ENCODE measurements at places on chromosomes 3 and 15. TPM values are rescaled to one million over a fixed set of nuclear protein-coding genes. Genes with fewer than 3 reads are reported as not detected.

Gene PLA2G4D
- 0.09 TPM for total RNA-seq

Gene GPR62
- total RNA-seq: not detected

- no peaks in the 10 kb centered on the region for H3K4me1 ChIP-seq
- H3K27ac ChIP-seq: no peak overlapping the region
- H3K36me3 ChIP-seq: no peaks in the 10 kb centered on the region
- DNase-seq: no peak
- no peaks in the 10 kb centered on the region for H3K27me3 ChIP-seq
These were observed 124.2 kb downstream of the TFG start for GRCh38 chr3:100833483-100833882.

DNA sequence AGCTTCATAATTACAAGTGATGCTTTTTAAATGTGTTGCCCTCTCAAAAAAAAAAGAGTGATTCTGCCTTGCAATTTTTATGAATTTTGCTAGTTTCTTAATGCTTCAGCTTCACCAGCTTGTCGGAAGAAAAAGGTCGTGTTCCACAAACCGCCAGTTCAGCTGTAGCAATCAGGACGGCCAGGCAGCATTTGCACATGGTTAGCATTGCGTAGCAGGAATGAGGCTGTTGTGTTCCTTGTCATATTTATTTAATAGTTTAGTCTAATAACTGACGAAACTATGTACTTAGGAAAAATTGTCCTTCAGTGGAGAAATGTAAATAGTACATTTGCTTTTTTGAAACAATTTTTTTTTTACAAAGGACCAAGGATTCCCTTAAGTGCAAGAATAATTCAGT, 64.9 kb upstream of the SELENOK start:
- no peaks in the 10 kb centered on the region for H3K4me1 ChIP-seq
- no peak overlapping the region for H3K4me3 ChIP-seq
- H3K27ac ChIP-seq: no peak overlapping the region
- no peaks in the 10 kb centered on the region for H3K36me3 ChIP-seq
- DNase-seq: no peak

GRCh38 chr15:75347222-75348033, 589 bp downstream of the NEIL1 start:
- H3K27me3 ChIP-seq: no peaks in the 10 kb centered on the region
- peak overlapping the region; percentile 53 for H3K27ac ChIP-seq
- peaks cover 7% of the 10 kb centered on the region for H3K4me1 ChIP-seq
- no peaks in the 10 kb centered on the region for H3K36me3 ChIP-seq
- DNase-seq: peak; percentile 73

- H3K27me3 ChIP-seq: peaks cover 10% of the 10 kb centered on the region
- no peak overlapping the region for H3K27ac ChIP-seq
- no peak for DNase-seq
- no peaks in the 10 kb centered on the region for H3K4me1 ChIP-seq
- no peak overlapping the region for H3K4me3 ChIP-seq
These were observed 48.9 kb upstream of the POLG start for GRCh38 chr15:89383365-89384175.

DNA sequence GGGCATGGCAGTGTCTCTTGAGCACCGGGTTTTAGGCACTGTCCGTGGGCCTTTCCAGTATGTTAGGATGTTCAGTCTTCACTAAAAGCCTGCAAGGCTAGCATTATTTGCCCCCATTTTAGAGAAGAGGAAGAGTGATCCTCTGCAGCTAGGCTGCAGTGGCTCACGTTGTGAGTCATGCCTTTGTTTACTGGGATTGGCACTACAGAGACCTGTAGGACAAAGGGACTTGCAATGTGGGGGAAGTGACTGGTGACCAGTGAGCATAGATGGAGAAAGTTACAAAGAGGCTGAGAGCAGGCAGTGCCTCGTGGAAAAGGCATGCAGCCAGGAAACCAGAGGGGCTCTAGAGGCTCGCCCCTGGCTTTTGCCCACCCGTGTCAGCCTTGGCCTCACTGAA, 26.8 kb upstream of the CPNE9 start:
- H3K4me1 ChIP-seq: no peaks in the 10 kb centered on the region
- DNase-seq: no peak
- H3K4me3 ChIP-seq: no peak overlapping the region
- peaks cover 76% of the 10 kb centered on the region for H3K36me3 ChIP-seq

DNA sequence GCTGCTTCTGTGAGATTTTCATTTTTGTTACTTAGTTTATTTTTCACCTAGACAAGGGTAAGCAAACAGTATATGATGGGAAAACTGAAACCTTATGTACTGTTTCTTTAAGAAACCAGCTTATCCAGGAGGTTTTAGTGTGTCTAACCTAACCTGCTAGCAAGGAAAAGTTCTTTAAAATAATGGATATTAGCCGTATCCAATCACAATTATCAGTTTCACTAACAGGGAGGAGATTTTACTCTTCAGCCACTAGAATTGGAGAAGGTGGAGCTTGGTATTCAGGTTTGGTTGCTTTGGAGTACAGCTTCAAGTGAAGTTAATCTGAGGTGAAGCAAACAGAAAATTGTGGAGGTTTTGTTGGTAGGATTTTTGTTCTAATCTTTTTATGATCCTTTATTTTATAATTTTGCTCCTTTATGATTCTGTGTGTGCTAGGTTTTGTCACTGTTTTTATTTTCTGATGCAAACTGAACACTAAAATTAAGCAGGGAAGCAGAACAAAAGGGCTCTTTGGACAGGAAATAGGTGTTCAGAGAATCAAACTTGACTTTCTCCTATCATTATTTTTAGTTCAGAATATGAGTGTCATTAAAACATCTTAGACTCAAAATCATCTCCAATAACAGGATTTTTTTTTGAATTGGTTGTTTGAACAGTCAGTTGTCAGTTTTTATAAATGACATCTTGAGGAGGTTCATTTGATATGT, 13.0 kb downstream of the ZFAND6 start:
- H3K4me3 ChIP-seq: peak overlapping the region; percentile 9
- H3K36me3 ChIP-seq: no peaks in the 10 kb centered on the region
- H3K27me3 ChIP-seq: no peaks in the 10 kb centered on the region
- H3K4me1 ChIP-seq: peaks cover 56% of the 10 kb centered on the region

Gene CACNA2D2
- 4.6 TPM for total RNA-seq

Gene GLDN
- not detected for total RNA-seq

- no peak for DNase-seq
- no peaks in the 10 kb centered on the region for H3K27me3 ChIP-seq
- H3K36me3 ChIP-seq: no peaks in the 10 kb centered on the region
- no peaks in the 10 kb centered on the region for H3K4me1 ChIP-seq
These were observed 50.4 kb downstream of the TFDP2 start for GRCh38 chr3:142098964-142099363.

Gene CLDN16
- 0.58 TPM for total RNA-seq

- H3K27me3 ChIP-seq: no peaks in the 10 kb centered on the region
- no peaks in the 10 kb centered on the region for H3K4me1 ChIP-seq
- no peak overlapping the region for H3K27ac ChIP-seq
- no peak for DNase-seq
These were observed 31.6 kb upstream of the PCSK6 start for GRCh38 chr15:101521069-101521468.

DNA sequence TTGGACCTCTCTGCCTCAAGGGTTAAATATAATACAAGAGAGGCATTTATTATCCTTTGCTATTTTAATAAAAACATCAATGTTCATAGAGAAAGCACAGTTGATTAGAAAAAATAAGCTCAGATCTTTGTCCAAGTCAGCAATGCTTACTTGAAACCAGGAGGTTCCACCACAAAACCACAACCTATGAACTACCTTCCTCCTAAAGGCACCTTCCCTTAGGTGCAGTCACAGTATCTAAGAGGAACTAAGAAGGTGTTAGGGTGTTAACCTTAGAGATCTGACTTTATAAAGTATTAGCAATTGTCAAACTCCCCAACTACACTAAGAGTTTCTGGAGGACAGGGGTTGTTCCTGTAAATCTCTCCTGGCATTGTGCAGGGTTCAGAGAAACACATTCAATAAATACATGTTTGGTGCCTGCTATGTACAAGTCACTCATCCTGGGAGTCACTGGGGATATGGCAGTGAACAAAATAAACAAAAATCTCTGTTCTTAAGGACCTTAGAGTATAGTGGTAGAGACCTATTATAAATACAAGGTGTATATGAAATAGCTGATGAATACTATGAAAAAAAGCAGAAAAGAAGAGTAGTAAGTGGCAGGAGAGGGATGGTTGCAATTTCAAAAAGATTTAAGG, 208.6 kb downstream of the NFKBIZ start:
- DNase-seq: no peak
- no peaks in the 10 kb centered on the region for H3K36me3 ChIP-seq
- no peaks in the 10 kb centered on the region for H3K27me3 ChIP-seq
- H3K4me1 ChIP-seq: peaks cover 2% of the 10 kb centered on the region
- no peak overlapping the region for H3K27ac ChIP-seq

DNA sequence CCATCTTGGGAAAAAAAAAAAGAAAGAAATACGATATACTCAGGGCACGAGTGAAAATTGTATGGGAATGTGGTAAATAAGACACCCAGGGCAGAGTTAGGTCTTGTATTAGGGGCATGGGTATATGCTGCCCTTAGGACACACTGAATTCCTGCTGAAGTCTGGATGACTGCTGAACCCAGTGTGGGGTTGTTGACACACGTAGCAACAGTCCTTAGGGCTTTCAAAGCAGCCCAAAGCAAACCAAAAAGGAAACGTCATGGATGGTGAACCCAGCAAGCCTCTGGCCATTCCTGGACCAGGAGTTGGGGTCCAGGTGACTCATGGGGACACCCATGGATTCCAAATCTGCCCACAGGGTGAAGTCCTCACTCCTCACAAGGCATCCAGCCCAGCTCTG, 27.1 kb upstream of the SEMA3F start:
- no peaks in the 10 kb centered on the region for H3K27me3 ChIP-seq
- no peaks in the 10 kb centered on the region for H3K36me3 ChIP-seq
- H3K4me1 ChIP-seq: no peaks in the 10 kb centered on the region
- H3K27ac ChIP-seq: no peak overlapping the region

DNA sequence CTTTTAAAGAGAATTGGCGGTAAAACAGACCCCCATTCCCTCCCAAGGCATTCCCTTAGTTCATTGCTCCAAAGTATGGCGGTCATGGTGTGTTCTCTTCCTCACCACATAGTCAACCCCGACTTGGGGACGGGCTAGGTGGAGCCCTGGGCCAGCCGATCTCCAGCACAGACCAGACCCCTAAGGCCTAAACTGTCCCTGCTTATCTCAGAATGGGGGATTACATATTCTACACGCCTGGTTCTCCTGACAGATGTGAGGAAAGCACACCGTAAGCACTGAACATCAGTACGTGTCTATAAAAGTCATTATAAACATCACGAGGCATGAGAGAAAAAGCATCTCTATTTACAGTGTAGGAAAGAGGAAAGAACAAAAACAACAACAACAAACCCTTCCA, 244.5 kb upstream of the STT3B start:
- H3K27me3 ChIP-seq: no peaks in the 10 kb centered on the region
- H3K4me3 ChIP-seq: no peak overlapping the region
- H3K36me3 ChIP-seq: no peaks in the 10 kb centered on the region
- H3K27ac ChIP-seq: no peak overlapping the region
- DNase-seq: no peak

DNA sequence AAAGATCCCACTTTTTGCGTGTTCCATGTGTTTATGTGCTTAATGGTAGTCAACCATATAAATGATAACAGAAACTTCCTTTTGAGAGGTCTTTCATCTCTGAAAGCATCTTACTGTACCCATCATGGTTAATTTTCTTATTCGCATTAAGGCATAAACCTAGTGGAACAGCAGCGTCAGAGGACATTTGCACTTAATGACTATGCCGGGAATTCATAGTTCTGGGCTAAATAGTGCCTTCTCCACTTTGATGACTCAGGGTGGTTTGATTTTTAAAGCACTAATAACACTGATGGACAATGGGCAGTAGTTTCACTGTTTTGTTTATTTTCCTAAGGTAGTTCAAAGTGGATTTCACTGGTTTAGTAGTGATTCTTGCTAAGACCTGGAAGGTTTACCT, 455.3 kb downstream of the DIPK2A start:
- H3K36me3 ChIP-seq: no peaks in the 10 kb centered on the region
- H3K4me1 ChIP-seq: no peaks in the 10 kb centered on the region
- no peak overlapping the region for H3K27ac ChIP-seq
- no peak for DNase-seq
- H3K4me3 ChIP-seq: no peak overlapping the region

Gene GCNT3
- total RNA-seq: 2.0 TPM

DNA sequence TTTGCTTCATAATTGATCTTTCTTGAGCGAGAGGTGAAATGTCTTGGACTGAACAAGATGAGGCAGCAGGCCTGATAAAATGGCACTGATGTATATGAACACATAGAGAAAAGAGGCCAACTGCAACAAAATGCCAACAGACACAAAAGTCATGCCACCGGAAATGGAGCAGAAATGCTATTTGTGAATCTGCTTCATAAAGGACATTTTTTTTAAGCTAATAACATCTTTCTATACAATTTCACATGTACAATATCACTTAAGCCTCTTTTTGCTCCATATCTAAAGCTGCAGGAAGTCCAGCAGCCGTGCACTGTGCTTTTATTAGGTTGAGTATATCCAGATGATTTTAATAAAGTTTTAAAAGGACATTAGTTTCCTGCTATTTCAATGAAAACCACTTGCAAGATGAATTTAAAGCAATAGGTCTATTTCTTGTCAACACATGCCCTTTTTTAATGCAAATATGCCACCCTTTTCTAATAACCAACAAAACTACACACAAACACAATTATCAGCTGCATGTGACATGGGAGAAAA, 169.2 kb upstream of the ADAMTS9 start:
- H3K4me1 ChIP-seq: no peaks in the 10 kb centered on the region
- no peaks in the 10 kb centered on the region for H3K27me3 ChIP-seq
- H3K27ac ChIP-seq: no peak overlapping the region

Gene FYCO1
- total RNA-seq: 25.1 TPM

DNA sequence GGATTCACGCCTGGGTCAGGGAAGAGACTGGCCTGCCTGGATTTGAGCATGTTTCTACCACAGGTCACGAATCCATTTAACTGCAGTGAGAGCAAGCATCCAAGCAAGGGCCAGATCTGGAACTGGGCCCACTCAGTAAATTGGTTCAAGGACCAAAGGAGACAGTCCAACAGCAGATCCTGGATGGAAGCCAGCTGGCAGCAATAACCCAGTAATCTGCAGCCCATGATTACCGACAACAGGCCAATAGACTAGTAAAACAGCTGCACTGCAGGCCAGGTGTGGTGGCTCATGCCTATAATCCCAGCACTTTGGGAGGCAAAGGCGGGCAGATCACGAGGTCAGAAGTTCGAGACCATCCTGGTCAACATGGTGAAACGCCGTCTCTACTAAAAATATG, 11.8 kb downstream of the SAMD7 start:
- H3K27ac ChIP-seq: no peak overlapping the region
- H3K27me3 ChIP-seq: no peaks in the 10 kb centered on the region
- H3K36me3 ChIP-seq: no peaks in the 10 kb centered on the region
- H3K4me1 ChIP-seq: no peaks in the 10 kb centered on the region
- no peak overlapping the region for H3K4me3 ChIP-seq
- DNase-seq: peak; percentile 87

GRCh38 chr15:28914046-28914445, 28.3 kb downstream of the APBA2 start:
- H3K4me1 ChIP-seq: no peaks in the 10 kb centered on the region
- no peaks in the 10 kb centered on the region for H3K27me3 ChIP-seq
- H3K27ac ChIP-seq: no peak overlapping the region
- no peak for DNase-seq
- no peaks in the 10 kb centered on the region for H3K36me3 ChIP-seq

Measured in pancreas (tissue), 10 donors.